ENCODE measurements at places on chromosomes 12 and 14.

DNA sequence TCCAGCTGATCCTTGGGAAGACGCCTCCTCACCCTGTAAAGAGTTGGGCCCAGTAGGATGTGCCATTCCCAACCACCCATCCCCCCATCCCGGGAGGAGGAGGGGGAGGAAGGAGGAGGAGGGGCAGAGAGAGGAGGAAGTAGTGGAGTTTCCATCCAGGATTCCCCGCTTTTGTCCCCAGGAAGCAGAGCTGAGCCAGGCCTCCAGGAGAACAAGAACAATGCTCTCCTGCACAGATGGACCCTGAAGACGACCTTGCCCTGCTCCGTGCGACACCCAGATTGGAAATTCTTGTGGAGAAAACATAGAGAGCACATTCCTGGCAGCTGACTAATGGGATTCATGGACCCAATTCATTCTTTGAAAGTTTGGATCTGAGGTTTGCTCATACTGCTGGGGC is 132.3 kb upstream of the CRY1 start:
- H3K4me1 ChIP-seq, result peaks cover 12% of the 10 kb centered on the region
- H3K4me3 ChIP-seq, result no peak overlapping the region
- H3K27ac ChIP-seq, result no peak overlapping the region
- no peak for DNase-seq
- no peaks in the 10 kb centered on the region for H3K36me3 ChIP-seq

GRCh38 chr14:58788655-58789503 is 151.1 kb downstream of the DACT1 start:
- peaks cover 3% of the 10 kb centered on the region for H3K27me3 ChIP-seq
- DNase-seq, result no peak
- H3K36me3 ChIP-seq, result no peaks in the 10 kb centered on the region
- H3K4me3 ChIP-seq, result no peak overlapping the region
- no peaks in the 10 kb centered on the region for H3K4me1 ChIP-seq
- no peak overlapping the region for H3K27ac ChIP-seq

GRCh38 chr14:75088566-75089373 is 19.3 kb downstream of the ZC2HC1C start:
- no peaks in the 10 kb centered on the region for H3K4me1 ChIP-seq
- H3K36me3 ChIP-seq, result peaks cover 32% of the 10 kb centered on the region
- H3K27me3 ChIP-seq, result no peaks in the 10 kb centered on the region
- H3K4me3 ChIP-seq, result no peak overlapping the region
- peak; percentile 57 for DNase-seq

DNA sequence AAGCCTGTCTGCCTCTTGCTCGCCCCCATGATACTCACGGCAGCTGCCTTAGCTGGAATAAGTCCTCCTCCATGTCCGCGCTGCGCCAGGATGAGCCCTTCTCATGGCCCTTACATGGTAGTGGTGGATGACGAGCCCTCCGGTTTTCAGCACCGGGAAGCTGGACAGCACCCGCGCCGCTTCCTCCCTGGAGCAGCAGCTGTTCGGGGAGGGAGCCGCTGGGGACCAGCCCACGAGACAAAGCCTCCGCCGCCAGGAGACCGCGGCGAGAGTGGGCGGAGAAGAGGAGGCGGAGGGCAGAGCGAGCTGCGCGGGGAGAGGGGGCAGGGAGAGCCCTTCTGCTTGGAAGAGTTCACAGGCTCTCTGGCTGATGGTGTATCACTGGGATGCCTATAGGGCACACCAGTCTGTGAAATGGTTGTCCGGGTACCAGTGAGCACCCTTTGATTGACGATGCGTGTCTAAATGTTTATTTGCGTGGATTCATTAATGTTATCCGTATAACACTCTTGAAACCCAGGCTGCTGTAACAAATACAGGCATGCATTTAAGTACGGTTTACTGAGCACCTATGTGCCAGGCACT is at the start of gene SVOP:
SVOP (minus strand) TSS at position 273 of the 585 bp plus-strand sequence; CDS start at position 73, 200 bp downstream.
- H3K4me1 ChIP-seq, result no peaks in the 10 kb centered on the region
- peak; percentile 47 for DNase-seq
- H3K27ac ChIP-seq, result no peak within 1 kb of the TSS

GRCh38 chr14:75519826-75520728 is 2.2 kb upstream of the BATF start:
- peaks cover 73% of the 10 kb centered on the region for H3K4me1 ChIP-seq
- peak overlapping the region; percentile 29 for H3K4me3 ChIP-seq
- no peaks in the 10 kb centered on the region for H3K27me3 ChIP-seq
- peak overlapping the region; percentile 97 for H3K27ac ChIP-seq

DNA sequence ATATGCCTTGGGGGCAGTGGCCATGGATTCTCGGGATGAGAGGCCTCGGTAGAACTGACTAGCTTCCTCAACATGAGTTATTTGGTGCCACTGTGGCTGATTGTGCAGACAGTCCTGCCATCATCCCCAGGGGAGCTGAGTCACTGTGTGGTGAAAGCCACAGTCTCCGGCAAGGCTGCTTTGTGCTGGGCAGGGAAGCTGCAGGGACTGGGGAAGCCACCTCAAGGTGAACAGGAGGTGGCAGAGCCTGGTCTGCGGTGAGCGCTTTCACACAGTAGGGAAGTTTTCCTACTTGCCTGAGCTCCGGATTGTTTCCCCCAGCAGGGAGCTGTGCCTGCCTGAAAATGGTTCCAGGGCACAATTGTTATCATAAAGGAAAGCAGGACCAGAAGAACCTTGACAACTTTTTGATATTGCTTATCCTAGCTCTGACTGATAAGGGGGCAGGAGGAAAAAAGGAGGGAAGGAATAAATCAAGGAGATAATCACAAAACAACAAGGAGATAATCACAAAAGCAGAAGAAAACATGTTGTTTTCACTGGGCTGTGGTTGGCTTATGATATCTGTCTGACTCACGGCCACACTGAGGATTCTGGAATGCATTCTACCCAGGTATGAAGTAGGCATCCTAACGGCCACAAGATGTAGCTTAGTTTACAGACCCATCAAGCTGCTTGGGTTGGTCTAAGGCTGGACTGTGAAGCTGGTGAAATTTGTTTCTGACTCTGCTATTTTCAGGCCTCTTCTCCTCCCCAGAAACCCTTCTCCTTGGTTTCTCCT is 32.2 kb upstream of the GNG2 start:
- H3K27ac ChIP-seq, result peak overlapping the region; percentile 10
- DNase-seq, result peak; percentile 87
- no peak overlapping the region for H3K4me3 ChIP-seq
- H3K36me3 ChIP-seq, result peaks cover 3% of the 10 kb centered on the region
- no peaks in the 10 kb centered on the region for H3K27me3 ChIP-seq

- no peaks in the 10 kb centered on the region for H3K36me3 ChIP-seq
- peak; percentile 80 for DNase-seq
- no peaks in the 10 kb centered on the region for H3K27me3 ChIP-seq
- peak overlapping the region; percentile 64 for H3K4me3 ChIP-seq
Observed at GRCh38 chr14:69354383-69355153, 43.5 kb downstream of the ERH start.

- no peak for DNase-seq
- H3K4me3 ChIP-seq, result no peak overlapping the region
- H3K27me3 ChIP-seq, result no peaks in the 10 kb centered on the region
- H3K36me3 ChIP-seq, result no peaks in the 10 kb centered on the region
- H3K27ac ChIP-seq, result no peak overlapping the region
Observed at GRCh38 chr14:85644211-85644610, 114.3 kb downstream of the FLRT2 start.

- no peak for DNase-seq
- H3K27me3 ChIP-seq, result peaks cover under 1% of the 10 kb centered on the region
- peaks cover 15% of the 10 kb centered on the region for H3K4me1 ChIP-seq
- H3K36me3 ChIP-seq, result no peaks in the 10 kb centered on the region
Observed at GRCh38 chr14:64683264-64683663, 21.0 kb upstream of the PLEKHG3 start.

DNA sequence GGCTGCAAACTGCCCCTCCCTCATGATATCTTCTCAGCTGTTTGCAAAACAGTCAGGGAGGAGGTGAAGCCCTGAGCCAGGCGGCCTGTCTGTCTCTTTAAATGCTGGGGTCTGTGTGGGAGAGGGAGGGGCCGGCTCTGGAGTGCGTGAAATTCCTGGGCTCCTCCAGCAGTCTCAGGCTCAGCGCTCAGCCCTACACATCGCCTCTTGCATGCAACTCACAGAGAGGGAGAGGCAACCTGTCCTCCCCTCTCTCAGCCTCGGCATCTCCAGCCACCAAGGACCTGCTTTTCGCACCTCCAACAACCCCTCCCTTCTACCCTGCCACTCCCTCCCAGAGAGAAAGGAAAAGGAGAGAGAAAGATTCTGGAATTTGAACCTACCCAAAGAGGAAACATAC is at the start of gene NRXN3:
NRXN3 (plus strand) TSS at position 171 of the 400 bp plus-strand sequence. CDS start 72,721 bp downstream, outside the sequence.
- no peak within 1 kb of the TSS for H3K4me3 ChIP-seq
- H3K27ac ChIP-seq, result no peak within 1 kb of the TSS
- no peak for DNase-seq
- peaks cover 19% of the 10 kb centered on the region for H3K27me3 ChIP-seq

DNA sequence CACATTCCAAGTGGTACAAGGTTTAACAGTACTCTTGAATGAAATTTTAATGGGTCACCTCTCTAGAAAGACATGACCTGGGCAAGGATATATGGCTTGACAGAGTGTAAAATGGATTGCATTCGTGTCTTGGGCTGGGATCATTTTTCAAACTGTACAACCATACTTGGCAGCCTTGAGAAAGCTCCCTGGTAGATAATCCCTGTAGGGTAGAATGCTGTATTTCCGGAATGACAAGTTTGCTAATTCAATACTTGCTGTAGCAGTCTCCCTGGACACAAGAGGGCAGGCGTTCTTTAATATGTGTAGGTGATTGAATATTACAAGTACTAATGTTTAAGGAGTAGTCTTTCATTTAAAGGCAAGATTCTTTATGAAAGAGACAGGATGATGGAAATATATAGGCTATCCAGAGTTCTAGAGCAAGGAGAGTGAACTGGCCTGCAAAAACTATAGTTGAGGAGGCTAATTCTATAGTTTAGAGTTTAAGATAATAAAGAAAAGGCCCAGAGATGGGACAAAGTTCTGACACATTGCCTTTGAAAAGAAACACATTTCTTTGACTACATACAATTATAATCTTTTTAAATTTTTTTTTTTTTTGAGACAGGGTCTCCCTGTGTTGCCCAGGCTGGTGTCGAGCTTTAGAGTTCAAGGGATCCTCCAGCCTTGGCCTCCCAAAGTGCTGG is 53.4 kb downstream of the PLBD1 start:
- no peak for DNase-seq
- no peaks in the 10 kb centered on the region for H3K27me3 ChIP-seq
- no peaks in the 10 kb centered on the region for H3K4me1 ChIP-seq
- no peaks in the 10 kb centered on the region for H3K36me3 ChIP-seq

GRCh38 chr14:60981633-60982455 is 799 bp downstream of the SLC38A6 start:
- no peak for DNase-seq
- peaks cover 15% of the 10 kb centered on the region for H3K36me3 ChIP-seq
- no peaks in the 10 kb centered on the region for H3K27me3 ChIP-seq
- H3K4me3 ChIP-seq, result no peak overlapping the region
- H3K27ac ChIP-seq, result no peak overlapping the region

- peaks cover 40% of the 10 kb centered on the region for H3K36me3 ChIP-seq
- H3K27ac ChIP-seq, result peak overlapping the region; percentile 99
- peaks cover 49% of the 10 kb centered on the region for H3K4me1 ChIP-seq
- peaks cover 6% of the 10 kb centered on the region for H3K27me3 ChIP-seq
Observed at GRCh38 chr12:49129332-49130150, 1.7 kb downstream of the TUBA1B start.

DNA sequence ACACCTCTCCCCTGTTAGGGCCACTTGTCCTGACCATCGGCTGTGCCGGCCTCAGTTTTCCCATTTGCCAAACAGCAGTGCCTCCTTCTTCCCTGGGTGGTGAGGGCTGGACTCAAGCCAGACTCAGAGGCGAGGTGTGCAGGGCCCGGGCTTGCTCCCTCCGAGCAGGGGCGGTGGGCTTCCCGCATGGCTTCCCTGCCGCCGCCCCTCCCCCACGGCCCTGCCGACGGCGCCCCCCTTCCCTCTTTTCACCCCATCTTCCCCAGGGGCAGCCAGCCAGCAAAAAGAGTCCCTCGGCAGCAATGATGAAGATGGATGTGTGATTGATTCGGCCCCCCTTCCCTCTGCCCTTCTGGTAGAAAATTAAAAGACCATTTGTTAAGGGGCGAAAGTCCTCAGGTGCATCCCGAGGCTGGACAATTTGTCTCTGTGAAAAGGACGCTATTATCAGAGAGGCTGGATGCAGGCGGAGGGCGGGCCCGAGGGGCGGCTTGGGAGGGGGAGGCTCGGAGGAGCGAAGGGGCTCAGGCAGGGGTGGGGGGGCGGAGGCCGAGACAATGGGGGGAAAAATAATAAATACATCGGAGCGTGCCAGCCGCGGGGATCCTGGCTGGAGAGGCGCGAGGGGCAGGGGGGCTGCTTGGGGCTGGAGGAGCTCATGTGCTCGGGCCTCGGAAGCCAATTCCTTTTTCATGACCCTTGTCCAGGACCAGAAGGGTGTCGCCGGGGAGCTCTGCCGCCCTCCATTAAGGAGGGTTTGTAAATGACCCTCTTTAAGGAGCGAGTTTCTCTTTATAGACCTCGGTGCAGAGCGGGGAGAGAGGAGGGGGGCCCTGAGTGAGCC is 48.0 kb upstream of the LHX5 start:
- H3K27me3 ChIP-seq, result peaks cover 66% of the 10 kb centered on the region
- no peak for DNase-seq
- H3K4me1 ChIP-seq, result no peaks in the 10 kb centered on the region
- no peaks in the 10 kb centered on the region for H3K36me3 ChIP-seq
- no peak overlapping the region for H3K27ac ChIP-seq

DNA sequence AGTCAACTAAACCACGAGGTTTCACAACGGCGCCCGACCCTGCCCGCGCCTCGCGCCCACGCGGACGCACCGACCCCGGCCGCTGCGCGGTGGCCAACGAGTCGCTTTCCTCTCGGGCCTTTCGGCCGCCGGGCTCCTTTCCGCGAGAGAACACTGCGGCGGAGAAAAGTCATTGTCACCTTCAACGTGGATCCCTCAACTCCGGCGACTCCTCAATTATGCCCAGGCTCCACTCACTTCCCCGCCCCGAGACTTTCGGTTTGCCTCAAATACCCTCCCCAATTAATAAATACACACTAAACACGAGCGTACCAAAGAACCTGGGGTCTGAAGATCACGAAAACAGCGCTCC is 450 bp downstream of the SINHCAF start:
- peak overlapping the region; percentile 100 for H3K27ac ChIP-seq
- peaks cover 8% of the 10 kb centered on the region for H3K36me3 ChIP-seq
- H3K4me3 ChIP-seq, result peak overlapping the region; percentile 99
- H3K27me3 ChIP-seq, result no peaks in the 10 kb centered on the region
- peaks cover 33% of the 10 kb centered on the region for H3K4me1 ChIP-seq

DNA sequence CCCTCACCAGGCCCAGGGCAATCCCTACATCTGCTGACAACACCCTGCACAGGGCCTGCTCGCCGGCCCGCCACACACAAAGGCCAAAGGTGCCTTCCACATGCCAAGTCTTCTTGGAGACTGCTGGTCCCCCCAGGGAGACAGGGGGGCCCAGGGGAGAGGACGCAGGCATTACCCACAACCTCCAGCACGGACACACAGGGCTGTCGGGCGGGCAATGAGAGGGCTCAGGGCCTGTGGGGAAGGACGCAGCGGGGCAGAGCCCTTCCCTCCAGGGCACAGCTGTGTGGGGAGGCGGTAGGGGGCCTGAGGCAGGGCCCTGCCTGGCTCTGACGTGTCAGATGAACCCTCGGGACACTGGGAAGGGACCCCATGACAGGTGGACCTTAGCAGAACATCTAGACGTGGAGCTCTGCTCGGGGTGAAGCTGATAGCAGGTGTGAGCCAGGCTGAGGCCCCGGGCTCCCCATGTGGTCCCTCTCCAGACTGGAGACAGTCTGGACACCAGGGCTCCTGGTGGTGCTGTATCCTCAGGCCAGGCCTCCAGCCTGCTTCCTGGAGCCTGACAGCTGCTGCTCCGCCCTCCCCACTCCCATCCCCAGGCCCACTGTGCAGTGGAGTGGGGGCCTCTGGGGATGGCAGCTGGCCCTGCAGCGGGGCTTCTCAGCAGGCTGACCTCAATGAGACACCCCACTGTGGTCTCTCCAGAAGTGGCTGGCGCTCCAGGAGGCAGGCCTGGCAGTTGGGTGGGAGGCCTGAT is 31.6 kb upstream of the NUDT14 start:
- H3K4me3 ChIP-seq, result no peak overlapping the region
- H3K36me3 ChIP-seq, result no peaks in the 10 kb centered on the region
- no peaks in the 10 kb centered on the region for H3K4me1 ChIP-seq
- no peak for DNase-seq
- no peak overlapping the region for H3K27ac ChIP-seq
